ENCODE measurements at places on chromosomes 2 and 18. TPM values are rescaled to one million over a fixed set of nuclear protein-coding genes. Genes with fewer than 3 reads are reported as not detected.

DNA sequence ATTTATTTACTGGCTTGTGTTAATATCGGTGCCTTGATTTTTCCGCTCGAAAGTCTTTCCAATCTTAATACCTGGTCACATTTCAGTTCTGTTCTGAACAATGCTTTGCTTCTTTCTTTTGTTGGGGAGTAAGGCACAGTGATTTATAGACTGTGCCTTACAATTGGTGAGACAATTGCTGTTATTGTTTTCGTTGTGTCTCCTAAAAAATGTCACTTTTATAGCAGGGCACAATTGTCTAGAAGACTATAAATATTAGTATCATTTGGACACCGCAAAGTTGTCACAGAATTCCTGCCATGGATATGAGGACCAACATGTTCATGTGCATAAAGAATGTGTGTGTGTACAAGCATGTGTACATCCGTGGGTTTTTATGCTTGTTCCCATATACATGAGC lies 231.9 kb downstream of the INSIG2 start:
- no peak for DNase-seq

DNA sequence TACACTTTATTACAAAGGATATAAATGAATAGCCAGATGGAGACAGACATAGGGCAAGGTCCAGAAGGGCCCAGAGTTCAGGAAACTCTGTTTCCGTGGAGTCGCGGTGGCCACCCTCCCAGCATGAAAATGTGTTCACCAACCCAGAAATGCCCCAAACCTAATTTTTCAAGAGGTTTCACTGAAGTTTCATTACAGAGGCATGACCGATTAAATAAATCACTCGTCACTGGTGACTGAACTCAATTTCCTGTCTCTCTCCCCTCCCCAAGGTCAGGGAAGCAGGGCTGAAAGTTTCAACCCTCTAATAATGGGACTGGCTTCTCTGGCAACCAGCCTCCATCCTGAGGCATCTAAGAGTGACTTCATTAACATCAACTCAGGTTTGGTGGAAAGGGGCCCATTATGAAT lies 22.4 kb downstream of the USP40 start:
- no peak for DNase-seq

- peak; percentile 31 for DNase-seq
These were observed 916 bp downstream of the TAF4B start for GRCh38 chr18:26227051-26227670.

GRCh38 chr2:134539981-134540380 lies 178.8 kb downstream of the TMEM163 start:
- DNase-seq, result no peak

- no peak for DNase-seq
These were observed 21.2 kb downstream of the GRB14 start for GRCh38 chr2:164599954-164600589.

GRCh38 chr2:27370816-27371620 lies 602 bp downstream of the SNX17 start:
- no peak for DNase-seq

GRCh38 chr2:16040271-16041010 lies 100.1 kb downstream of the MYCN start:
- no peak for DNase-seq

GRCh38 chr2:224958462-224958857 lies 83.8 kb downstream of the DOCK10 start:
- DNase-seq, result no peak

DNA sequence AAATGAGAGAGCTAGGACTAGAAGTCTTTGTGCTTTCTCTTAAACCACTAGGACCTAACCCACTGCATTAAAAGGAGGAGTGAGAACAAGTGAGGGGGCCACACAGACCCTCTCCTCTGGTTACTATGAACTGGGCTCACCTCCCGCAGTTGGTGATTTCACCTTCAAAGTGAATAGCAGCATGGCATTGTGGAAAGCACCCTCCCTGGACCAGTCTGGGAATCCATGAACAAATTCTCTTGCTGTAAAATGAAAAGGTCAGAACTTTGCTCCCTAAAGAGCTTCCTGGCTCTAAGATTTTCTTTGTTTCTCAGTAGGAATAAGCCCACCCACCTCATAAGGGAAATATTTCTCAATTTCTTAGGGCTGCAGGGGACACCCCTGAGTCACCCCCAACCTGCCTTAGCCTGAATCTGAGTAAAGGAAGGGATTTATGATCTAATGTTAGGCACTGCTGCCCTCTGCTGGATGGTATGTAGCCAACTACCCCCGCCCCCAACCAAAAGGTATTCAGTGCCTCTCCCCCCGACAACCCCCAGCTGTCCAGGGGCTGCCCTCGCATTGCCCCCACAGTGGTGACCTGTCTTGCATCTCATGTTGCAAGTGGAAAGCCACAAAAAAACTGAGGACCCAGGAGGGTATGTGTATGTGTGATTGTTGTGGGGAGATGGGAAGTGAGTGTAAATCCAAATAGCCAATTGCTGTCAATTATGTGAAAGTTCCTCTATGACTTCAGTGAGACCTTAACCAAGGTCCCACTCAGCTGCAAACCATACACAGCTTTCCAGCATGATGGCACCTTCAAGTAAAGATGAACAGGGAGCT lies 230.9 kb upstream of the SLC14A2 start:
- peak; percentile 59 for DNase-seq

DNA sequence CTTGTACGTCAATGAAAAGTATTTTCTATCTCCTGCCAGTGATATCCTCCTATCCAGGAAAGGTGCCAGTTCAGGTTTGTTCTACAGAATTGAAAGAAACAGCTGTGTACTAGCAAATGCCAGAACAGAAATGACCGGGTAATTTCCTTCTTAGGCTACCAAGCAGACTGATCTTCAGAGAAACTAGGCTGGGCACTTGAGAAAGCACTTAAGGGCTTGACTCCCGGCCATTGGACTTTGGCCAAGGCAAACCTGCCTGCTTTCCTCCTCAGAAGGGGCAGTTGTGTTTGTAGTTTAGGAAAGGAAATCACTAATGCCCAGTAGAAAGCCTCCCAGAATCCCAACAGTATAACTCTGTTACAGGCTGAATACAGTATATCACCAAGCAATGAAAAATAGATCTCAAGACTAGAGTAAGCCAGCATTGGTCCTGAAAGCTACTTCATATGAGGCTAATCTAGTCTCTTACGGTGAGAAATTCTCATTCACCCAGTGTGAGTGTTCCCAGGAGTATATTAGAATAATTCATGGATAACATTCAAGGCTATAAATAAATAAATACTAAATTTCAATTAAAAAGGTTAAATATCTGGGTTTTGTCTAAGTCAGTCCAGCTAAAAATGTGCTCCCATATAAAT lies 43.0 kb upstream of the COL5A2 start:
- peak; percentile 47 for DNase-seq

DNA sequence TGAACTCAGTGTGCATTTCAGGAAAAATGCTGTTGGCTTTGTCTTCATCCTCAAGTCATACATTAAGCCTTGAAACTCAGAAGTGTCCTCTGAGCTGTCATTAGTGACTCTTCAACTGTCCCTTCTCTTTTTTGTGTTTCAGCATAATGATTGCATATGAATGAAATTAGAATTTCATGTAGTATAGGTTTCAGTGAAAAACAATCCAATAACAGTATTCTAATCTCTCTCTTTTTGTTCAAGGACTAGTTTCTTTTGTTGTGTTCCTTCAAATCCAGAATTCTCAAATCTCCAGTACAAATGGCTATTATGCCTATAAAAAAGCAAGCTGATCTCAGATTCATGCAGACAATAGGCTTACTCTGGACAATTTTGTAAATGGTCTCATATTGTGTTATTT lies 133.5 kb downstream of the QPCT start:
- DNase-seq, result no peak

GRCh38 chr18:58649966-58650816 lies 21.1 kb upstream of the MALT1 start:
- DNase-seq, result no peak

DNA sequence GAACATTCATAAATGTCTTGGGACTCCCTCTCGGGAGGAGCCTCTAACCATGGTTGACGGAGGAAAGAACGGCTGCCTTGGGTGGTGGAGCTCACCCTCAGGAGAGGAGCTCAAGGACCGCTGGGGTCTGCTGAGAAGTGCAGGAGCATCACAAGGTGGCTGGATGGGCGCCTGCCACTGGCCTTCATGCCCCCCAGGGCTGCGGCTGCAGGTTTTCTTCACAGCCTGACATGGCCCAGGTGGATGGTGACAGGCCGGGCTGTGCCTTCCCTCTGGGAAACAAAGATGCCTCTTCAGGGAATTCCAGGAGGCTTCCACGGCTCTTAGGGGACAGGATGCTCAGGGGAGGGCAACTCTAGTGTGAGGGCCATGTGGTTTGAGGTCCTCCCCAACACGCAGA lies 119.5 kb upstream of the PXDN start:
- no peak for DNase-seq

GRCh38 chr2:234335661-234336228 lies 161.1 kb downstream of the ARL4C start:
- DNase-seq, result no peak

- DNase-seq, result no peak
These were observed 11.3 kb downstream of the KCTD18 start for GRCh38 chr2:200498402-200499162.

DNA sequence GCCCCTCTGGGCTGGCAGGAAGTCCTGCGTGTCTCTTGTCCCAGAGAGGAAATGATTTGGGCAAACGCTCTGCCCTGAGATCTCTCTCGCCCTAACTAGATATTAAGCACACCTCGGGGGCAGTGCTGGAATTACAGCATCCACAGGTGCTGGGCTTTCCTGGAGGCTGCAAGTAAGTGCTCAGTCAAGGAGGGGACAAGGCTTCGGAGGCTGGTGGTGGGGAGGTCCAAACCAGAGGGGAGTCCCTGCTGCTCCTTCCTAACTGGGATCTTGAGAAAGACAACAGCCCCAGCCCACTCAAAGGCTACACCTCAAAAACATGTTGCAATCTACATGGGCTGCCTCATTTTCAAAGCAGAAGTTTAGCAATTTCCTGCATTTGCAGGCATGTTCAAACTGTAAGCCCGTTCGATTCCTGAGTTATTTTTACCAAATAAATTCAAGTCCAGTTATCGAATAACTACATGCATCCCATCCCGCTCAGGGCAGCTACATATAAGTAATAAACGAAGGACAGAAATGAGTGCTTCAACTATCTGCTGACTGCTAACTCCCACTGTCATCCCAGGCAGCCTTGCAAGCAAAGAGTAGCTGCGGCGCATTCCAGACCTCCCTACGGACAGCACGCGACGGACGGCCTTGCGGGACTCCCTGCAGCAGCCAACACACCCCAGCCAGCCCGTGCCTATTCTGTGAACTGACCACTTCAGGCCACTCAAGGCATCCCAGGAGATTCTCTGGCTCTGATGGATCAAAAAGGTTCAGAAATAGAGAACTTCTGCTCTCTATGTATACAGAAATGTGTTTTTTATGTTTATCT lies 27.5 kb downstream of the ZNF516 start:
- DNase-seq, result peak; percentile 34

- no peak for DNase-seq
These were observed 83.3 kb downstream of the PIEZO2 start for GRCh38 chr18:11066038-11066437.

The RNF125 gene
- polyA plus RNA-seq, result 1.7 TPM

The KCNK3 gene
- 78.2 TPM for polyA plus RNA-seq

The PLB1 gene
- polyA plus RNA-seq, result 9.3 TPM

The NXPH2 gene
- polyA plus RNA-seq, result 3.2 TPM

The DUSP19 gene
- polyA plus RNA-seq, result 3.4 TPM

The SERPINB11 gene
- polyA plus RNA-seq, result not detected
